ENCODE measurements at places on chromosomes 11 and 22. TPM values are rescaled to one million over a fixed set of nuclear protein-coding genes. Genes with fewer than 3 reads are reported as not detected.

The OVCH2 gene
- total RNA-seq, result 5.3 TPM

The OR8A1 gene
- not detected for total RNA-seq

The SLC5A1 gene
- not detected for total RNA-seq

The ALKBH3 gene
- 60.7 TPM for total RNA-seq

The PIM3 gene
- total RNA-seq, result 84.8 TPM

The CALCB gene
- not detected for total RNA-seq

The RFPL3 gene
- not detected for total RNA-seq

The MCAM gene
- 54.5 TPM for total RNA-seq

The TSKU gene
- total RNA-seq, result 89.3 TPM

The ANGPTL5 gene
- total RNA-seq, result not detected

The TMPRSS5 gene
- total RNA-seq, result 0.83 TPM

The APOL4 gene
- not detected for total RNA-seq

The PLA2G3 gene
- not detected for total RNA-seq

The ANKK1 gene
- total RNA-seq, result not detected

The BDNF gene
- 5.4 TPM for total RNA-seq

The LUZP2 gene
- 0.15 TPM for total RNA-seq

The CALCA gene
- not detected for total RNA-seq

The MAPK1 gene
- total RNA-seq, result 66.7 TPM

The TUBGCP6 gene
- total RNA-seq, result 34.8 TPM

The POU2AF2 gene
- total RNA-seq, result not detected

The PKP3 gene
- total RNA-seq, result 109 TPM

The MS4A3 gene
- not detected for total RNA-seq

The RTN4R gene
- 7.0 TPM for total RNA-seq

The OR4C3 gene
- not detected for total RNA-seq

The OR8D4 gene
- not detected for total RNA-seq

The SERGEF gene
- 34.1 TPM for total RNA-seq

The TREH gene
- total RNA-seq, result not detected

The CD151 gene
- 199 TPM for total RNA-seq

The GPHA2 gene
- 2.1 TPM for total RNA-seq

The C11orf52 gene
- 2.9 TPM for total RNA-seq

The ZNF214 gene
- total RNA-seq, result 0.55 TPM

The PRR33 gene
- not detected for total RNA-seq

The FKBP2 gene
- total RNA-seq, result 84.2 TPM
